ENCODE measurements at places on chromosomes 3 and 15.

DNA sequence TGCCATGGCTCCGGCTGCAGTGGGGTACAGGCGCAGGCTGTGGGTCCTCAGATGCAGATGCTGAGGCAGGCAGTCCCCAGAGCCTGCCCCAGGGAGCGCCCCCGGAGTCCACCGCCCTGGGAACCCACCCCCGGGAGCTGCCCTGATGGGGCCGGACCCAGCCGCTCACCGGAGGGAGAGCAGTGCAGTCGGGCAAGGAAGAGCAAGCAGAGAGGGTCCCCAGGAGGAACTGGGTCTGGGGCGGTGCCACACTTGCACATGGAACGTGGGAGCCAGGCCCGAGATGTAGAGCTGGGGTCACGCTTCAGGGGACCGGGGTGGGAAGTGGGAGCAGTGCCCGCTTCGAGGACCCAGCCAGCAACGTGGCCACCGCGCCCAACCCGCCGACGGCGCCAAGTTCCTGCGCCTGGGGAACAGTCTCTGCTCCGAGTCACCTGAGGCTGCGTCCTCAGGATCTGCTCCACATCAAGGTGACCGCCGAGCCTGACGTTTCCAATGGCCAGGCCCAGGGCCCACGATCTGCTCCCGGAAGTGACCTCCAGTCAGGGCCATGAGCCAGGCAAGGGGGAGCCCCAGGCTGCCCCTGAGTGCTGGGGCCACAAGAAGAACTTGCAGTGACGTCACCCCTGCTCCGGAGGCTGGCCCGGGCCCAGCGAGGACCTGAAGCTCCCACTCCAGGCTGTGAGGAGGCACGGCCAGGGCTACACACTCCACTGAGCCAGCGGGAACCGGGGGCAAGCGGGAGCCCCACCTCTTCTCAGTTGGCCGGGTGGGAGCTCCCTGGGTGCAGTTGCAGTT, 27.0 kb upstream of the TFG start:
- no peak for DNase-seq

DNA sequence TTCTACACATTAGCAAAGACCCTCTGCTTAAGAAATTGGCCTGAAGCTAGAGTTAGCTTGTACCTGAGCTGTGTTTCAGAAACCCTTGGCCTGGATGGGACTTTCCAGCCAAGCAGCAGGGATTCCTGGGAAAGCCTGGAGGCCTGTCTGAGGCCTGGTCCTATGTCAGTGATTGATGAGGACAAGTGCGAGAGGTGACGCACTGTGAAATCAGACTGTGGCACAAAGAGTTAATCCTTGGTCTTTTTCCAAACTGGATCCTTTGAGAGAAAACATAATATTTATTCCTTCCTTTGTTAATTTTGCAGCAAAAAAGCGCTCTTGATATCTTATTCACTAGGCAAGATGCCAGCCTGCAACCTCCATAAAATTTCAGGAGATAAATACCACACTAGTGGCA, 225.0 kb upstream of the ATP11B start:
- no peak for DNase-seq

GRCh38 chr3:7897655-7898054, 604.0 kb upstream of the LMCD1 start:
- no peak for DNase-seq

DNA sequence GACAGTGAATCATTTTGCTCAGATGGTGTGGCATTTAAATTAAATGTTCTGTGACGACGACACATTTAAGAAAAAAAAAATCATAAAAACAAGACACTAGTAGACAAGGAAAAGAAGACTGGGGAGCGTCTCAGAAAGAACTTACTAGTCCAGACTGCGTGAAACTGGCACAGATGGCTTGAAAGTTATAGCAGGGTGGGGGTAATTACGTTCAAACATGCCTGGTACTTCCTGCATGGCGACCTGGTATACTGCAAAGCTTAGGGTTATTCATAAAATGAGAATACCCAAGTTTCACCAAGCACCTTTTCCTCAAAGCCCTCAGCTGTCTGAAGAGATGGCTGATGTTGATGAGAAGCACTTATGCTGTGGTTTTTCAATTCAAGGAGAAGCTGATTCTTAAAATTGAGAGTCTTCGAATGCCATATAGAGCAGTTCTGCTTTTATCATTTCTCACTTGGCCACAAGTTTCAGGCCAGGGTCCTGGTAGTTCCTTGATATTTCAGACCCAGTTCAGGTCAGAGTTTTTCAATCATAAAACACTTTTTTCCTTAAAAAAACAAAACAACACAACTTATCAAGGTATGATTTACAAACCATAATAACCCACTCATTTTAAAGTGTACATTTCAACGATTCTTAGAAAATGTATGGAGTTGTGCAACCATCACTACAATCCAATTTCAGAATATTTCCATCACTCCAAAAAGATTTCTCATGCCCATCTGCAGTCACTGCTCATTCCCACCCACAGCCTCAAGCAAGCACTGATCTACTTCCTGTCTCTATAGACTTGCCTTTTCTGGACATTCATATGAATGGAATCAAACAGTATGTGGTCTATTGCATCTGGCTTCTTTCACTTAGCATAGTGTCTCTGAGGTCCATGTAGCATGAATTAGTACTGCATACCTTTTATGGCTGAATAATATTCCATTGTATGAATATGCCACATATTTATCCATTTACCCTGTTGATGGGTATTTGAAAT, 24.7 kb downstream of the PCOLCE2 start:
- DNase-seq: no peak

GRCh38 chr3:66854601-66855151, 143.4 kb upstream of the KBTBD8 start:
- DNase-seq: no peak

GRCh38 chr3:79086514-79086913, 681.3 kb downstream of the ROBO1 start:
- DNase-seq: no peak

- no peak for DNase-seq
These were observed 175.1 kb upstream of the TSC22D2 start for GRCh38 chr3:150232992-150233451.

- no peak for DNase-seq
These were observed 328.3 kb downstream of the OXSM start for GRCh38 chr3:26118165-26118564.

GRCh38 chr3:54225841-54226528, 103.6 kb downstream of the CACNA2D3 start:
- no peak for DNase-seq

GRCh38 chr3:103295974-103296570, 861.3 kb downstream of the ZPLD1 start:
- no peak for DNase-seq

DNA sequence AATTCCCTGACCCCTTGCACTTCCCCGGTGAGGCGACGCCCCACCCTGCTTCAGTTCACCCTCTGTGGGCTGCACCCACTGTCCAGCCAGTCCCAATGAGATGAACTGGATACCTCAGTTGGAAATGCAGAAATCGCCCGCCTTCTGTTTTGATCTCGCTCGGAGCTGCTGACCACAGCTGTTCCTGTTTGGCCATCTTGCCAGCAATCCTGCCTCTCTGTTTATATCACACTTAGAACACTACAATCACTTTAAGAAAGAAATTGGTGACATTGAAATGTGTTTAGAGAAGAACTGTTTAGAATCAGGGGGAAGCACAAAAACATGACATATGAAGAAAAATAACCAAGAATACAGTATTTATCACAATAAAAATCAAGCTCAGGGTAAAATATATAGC, 127.5 kb upstream of the SUCLG2 start:
- DNase-seq: no peak

DNA sequence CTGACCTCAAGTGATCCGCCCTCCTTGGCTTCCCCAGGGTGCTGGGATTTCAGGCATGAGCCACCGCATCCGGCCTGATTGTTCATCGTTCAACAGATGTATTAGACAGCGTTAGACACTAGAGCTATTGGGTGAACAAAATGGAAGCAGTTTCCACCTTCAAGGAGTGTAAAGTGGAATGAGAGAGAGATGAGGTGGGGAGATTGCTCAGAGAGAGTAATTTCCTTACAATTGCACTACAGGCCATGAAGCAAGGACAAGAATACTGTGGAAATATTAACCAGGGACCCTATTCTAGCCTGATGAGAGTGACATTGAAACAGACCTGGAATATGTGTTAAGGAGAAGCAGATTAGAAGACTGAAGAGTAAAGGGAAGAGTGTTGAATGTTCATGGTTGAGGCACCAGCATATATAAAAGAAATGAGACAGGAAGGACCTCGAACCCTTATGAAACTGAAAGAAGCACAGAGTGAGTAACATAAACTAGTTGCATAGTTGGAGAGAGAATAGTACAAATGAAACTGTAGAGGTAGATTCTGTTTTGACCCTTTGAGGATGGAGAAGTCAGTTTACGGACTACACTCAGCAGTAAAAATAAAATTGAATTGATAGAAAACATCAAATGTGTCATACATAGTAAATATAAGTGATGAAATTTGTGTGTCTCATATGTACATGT, 7.2 kb downstream of the RTF1 start:
- DNase-seq: no peak

DNA sequence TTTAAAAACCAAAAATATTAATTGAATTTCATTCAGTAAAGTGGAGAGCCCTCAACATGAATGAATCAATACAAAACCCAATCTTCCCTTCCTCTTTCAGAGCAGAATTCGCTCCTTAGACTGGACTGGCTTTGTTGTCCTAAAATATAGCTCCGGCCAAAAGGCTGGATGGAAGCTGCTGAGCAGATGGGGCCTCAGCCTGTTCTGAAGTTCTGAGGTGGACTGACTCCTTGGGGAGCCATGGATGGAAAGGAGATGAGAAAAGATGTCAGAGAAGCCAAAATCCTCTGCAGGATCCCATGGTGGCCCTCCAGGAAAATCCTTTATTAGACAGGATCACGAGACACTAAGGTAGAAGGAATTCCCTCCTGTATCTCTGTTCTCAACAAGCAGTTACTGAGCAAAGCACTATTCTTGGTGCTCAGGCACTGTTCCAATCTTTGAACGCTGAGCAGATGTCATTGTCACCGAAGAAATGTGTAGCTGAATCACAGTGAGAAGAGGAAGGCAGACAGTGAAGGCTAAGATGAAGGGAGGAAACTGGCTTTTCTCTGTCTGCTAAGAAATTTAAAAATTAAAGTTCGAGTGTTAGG, 122.0 kb downstream of the SEMA6D start:
- no peak for DNase-seq

DNA sequence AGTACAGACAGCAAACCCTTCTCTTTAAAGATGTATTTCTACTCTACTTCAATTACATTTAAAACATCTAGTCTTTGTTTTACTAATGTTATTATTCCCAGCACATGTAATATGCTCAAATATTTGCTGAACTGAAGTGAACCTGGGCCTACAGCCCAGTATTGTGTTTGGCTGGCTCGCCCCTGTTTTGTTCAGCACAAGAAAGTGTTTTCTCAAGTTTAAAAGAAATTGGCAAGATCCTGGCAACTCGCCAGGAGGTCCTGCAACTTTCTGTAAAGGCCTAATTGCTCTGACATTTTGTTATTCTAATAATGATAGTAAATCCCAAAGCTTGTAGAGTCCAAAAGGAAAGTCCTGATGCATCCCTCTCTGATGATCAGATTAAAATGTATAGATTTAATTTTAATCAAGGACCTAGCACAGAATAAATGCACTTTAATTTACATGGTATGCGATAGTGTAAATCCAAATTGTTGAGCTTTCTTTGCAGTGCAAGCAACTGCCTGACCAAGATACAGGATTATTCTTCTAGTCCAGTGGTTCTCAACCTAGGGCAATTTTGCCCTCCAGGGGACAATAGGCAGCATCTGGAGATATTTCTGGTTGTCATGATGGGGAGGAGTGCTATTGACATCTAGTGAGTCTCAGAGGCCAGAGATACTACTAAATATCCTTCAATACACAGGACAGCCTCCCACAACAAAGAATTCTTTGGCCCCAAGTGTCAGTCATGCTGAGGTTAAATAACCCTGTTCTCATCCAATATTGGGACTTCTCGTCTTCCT, 35.7 kb upstream of the TMOD3 start:
- DNase-seq: no peak

DNA sequence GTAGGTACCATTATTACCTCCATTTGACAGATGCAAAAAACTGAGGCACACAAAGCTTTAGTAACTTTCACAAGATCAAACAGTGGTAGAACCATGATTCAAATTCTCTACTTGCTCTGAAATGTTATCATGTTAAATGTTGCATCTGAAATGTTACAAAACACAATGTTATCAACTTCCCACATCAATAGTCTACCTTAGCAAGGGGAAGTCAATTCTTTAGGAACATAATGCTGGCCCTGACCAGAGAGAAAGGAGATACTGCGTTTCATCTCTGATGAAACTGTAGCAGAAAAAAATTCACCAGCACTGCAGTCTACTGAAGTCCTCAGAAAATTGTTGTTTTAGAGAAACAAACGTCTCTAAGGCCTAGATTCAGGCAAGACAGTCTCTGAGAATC, 174.1 kb downstream of the SATB1 start:
- no peak for DNase-seq

DNA sequence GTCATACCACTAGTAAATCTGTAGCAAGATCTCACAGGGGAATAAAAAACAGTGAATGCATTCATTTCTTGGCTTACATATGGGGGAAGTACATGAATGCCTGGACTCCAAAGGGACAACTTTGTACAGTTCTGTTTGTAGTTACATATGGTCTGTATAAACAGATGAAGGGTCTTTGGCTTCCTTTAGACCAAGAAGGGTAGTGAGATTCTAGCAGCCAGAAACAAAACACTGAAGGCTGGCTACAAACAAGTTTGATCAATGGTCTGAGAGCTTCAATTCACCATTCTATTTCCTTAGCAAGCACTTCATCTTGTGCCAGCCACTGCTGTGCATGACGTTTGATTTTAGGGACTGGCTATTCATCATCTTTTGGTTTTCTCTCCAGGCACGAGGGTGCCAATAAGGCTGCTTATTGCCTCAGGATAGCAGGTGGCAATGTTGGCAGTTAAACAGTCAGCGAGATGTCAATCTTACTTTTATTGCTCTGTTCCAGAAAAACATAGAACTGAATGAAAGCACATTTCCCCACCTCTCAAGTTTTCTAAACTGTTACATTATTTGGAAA, 313.7 kb upstream of the COL8A1 start:
- no peak for DNase-seq

- no peak for DNase-seq
These were observed 13.8 kb upstream of the PLA2G4D start for GRCh38 chr15:42108189-42108588.

- DNase-seq: no peak
These were observed 561.3 kb downstream of the NLGN1 start for GRCh38 chr3:173958805-173959204.
